ENCODE measurements at places on chromosomes 11 and 22.

GRCh38 chr22:22219140-22219996 lies 25.2 kb upstream of the VPREB1 start:
- H3K27me3 ChIP-seq, result no peaks in the 10 kb centered on the region
- DNase-seq, result no peak
- no peaks in the 10 kb centered on the region for H3K4me1 ChIP-seq
- no peaks in the 10 kb centered on the region for H3K36me3 ChIP-seq
- H3K27ac ChIP-seq, result no peak overlapping the region

DNA sequence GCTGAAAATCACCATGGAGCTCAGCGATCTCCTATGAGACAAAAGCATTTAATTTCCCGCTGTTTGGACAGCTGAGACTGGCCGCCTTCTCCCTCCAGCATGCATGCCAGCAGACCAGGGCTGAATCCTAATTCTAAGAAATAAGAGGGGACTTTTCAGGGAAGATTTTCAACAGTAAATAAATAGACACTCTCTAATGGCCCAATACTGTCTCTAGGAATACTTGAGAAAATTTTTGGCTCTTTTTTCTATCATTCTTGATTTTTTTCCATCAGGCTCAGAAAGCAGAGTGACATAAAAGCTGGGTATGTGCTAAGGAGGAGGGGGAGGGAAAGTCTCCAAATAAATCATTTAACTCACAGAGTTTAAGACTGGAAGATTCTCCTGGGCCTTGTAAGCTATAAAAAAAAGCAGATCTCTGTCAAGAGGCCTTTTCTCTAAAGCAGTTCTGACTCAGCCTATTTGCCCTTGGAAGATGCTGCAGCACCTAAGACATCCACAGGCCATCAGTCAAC lies 17.6 kb upstream of the SPON1 start:
- H3K27me3 ChIP-seq, result no peaks in the 10 kb centered on the region
- H3K27ac ChIP-seq, result no peak overlapping the region
- DNase-seq, result no peak
- H3K36me3 ChIP-seq, result no peaks in the 10 kb centered on the region
- H3K4me3 ChIP-seq, result no peak overlapping the region

GRCh38 chr22:38973289-38974169 lies 8.6 kb upstream of the APOBEC3B start:
- no peak overlapping the region for H3K27ac ChIP-seq
- no peaks in the 10 kb centered on the region for H3K27me3 ChIP-seq
- no peaks in the 10 kb centered on the region for H3K4me1 ChIP-seq

GRCh38 chr11:91872243-91872642 lies 352.4 kb upstream of the FAT3 start:
- DNase-seq, result no peak
- H3K36me3 ChIP-seq, result no peaks in the 10 kb centered on the region
- no peak overlapping the region for H3K4me3 ChIP-seq

DNA sequence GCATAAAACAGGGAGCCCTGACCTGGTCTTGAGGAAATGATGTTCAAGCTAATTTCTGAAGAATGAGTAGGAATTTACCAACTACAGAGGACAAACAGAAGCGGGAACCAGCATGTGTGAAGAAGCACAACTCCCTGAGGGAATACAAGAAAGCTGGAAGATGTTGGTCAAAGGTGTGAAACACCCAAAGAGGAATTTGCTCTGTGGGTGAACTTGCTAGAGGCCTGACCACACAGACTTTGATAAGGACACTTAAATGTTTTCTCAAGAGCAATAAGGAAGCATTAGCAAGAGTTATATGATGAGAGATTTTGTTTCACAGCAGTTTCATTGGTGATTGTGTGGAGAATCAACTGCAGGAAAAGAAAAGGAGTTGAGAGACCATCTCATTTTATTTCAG lies 17.6 kb downstream of the SLC5A12 start:
- H3K4me3 ChIP-seq, result no peak overlapping the region
- H3K4me1 ChIP-seq, result no peaks in the 10 kb centered on the region
- H3K27ac ChIP-seq, result no peak overlapping the region
- H3K27me3 ChIP-seq, result no peaks in the 10 kb centered on the region
- no peaks in the 10 kb centered on the region for H3K36me3 ChIP-seq
- DNase-seq, result no peak

DNA sequence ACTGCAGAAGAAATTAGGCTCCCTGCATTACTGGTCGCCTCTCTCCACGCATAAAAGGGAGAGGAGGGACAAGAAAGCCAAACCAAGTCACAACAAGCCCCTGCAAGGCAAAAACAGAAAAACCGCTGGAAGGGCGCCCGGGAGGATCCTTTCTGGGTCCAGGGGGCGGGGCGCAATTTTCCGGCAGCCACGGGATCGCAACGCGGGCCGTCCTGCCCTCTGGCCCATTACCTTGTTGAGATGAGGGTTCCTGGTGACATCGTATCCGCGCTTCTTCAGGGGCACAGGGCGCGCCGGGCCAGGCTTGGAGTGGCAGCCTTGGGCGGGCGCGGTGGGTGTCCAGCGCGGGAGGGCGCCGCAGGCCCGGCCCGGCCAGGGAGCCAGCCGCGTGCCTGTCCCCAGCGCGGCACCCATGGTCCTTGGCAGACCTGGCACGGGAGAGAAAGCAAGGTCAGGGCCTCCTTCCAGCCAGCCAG lies 847 bp downstream of the ME3 start:
- no peaks in the 10 kb centered on the region for H3K36me3 ChIP-seq
- DNase-seq, result no peak
- H3K4me3 ChIP-seq, result peak overlapping the region; percentile 34
- peak overlapping the region; percentile 15 for H3K27ac ChIP-seq
- H3K4me1 ChIP-seq, result peaks cover 9% of the 10 kb centered on the region

DNA sequence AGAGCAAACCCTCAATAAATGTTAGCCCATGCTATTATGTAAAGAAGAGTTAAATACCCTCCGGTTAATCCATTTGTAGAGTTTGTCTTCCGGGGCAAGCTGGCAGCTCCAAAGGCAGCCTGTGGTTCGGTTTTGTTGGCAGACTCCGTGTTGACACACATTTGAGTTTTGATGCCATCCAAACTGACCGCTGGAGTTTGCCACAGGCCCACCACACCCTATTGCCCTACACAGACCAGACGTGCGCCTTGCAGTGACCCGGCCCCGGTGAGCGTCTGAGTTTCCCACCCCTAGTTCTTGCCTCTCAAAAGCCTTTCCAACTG lies 25.1 kb downstream of the ELFN2 start:
- H3K4me1 ChIP-seq, result no peaks in the 10 kb centered on the region
- no peaks in the 10 kb centered on the region for H3K36me3 ChIP-seq
- H3K27me3 ChIP-seq, result no peaks in the 10 kb centered on the region

DNA sequence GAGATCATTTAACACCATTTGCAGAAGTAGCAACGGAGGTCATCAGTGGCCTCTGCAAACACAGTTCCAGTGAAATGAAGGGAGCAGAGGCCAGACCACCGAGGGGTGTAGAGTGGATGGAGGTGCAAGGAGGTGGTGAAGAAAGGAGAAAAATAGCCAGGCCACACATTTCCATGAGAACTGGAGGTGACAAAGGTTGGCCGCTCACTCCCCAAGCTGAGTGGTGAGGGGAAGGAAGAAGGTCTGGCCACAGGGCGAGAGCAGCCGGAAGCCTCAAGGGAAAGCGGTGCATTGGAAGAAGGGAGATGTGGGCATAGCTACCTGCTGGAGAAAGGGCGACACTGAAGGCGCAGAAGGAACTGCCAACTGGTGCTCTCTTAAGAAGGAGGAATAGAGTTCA lies 20.1 kb upstream of the TMPRSS4 start:
- DNase-seq, result no peak
- H3K27me3 ChIP-seq, result no peaks in the 10 kb centered on the region

DNA sequence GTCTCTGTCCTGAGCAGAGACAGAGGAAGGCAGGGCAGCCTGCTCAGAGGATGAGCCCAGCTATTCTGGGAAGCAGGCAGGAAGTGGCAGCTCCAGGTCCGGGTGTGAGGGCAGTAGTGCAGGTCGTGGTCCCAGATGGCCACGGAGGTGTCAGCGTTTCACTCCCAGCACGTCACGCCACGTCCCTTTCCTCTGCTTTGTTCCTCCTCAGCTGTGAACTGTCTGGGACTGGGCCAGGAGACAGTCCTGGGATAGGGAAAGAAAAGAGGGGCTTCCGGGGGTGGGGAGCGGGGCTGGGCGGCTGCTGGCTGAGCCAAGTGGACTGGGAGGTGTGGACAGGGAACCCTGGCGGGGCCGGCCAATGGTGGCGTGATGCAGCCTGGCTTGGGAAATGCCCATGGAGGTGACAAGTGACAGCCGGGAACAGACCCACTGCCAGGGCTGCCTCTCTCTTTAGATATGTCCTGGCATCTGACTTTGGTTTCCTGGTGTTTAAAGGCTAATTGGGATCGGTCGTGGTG lies 64.7 kb downstream of the KCNQ1 start:
- no peak for DNase-seq
- H3K4me1 ChIP-seq, result no peaks in the 10 kb centered on the region
- H3K4me3 ChIP-seq, result no peak overlapping the region
- no peaks in the 10 kb centered on the region for H3K36me3 ChIP-seq
- H3K27me3 ChIP-seq, result peaks cover 4% of the 10 kb centered on the region
- no peak overlapping the region for H3K27ac ChIP-seq

GRCh38 chr11:130448416-130449309 lies at the start of gene ADAMTS15:
ADAMTS15 (plus strand) TSS chr11:130448645; CDS start chr11:130448974, 329 bp downstream.
- peak; percentile 84 for DNase-seq
- H3K27me3 ChIP-seq, result peaks cover 4% of the 10 kb centered on the region
- H3K36me3 ChIP-seq, result no peaks in the 10 kb centered on the region

- H3K27ac ChIP-seq, result no peak overlapping the region
- no peaks in the 10 kb centered on the region for H3K27me3 ChIP-seq
- H3K36me3 ChIP-seq, result peaks cover 10% of the 10 kb centered on the region
- H3K4me3 ChIP-seq, result no peak overlapping the region
- peaks cover 6% of the 10 kb centered on the region for H3K4me1 ChIP-seq
Observed at GRCh38 chr11:72824811-72825505, 10.7 kb downstream of the ATG16L2 start.

DNA sequence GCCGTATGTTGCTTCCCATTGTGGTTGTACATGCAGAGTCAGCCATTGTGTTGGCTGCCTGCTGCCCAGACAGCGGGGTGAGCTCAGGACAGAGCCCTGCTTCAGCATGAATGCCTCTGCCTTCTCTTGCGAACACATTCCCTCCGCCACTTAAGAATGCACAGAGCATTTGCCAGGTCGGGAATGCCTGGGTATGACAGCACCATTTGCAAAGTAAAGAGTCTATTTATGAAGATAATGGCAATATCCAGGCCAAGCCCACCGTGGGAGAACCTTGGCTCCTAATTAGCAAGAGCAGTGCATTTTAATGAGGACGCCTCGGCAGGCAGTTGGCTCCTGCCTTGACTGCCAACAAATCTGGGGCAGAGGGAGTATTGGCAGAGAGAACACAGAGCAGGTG lies 62.5 kb upstream of the SORL1 start:
- H3K4me3 ChIP-seq, result no peak overlapping the region
- DNase-seq, result no peak
- H3K27ac ChIP-seq, result no peak overlapping the region
- H3K27me3 ChIP-seq, result no peaks in the 10 kb centered on the region
- peaks cover 7% of the 10 kb centered on the region for H3K4me1 ChIP-seq

DNA sequence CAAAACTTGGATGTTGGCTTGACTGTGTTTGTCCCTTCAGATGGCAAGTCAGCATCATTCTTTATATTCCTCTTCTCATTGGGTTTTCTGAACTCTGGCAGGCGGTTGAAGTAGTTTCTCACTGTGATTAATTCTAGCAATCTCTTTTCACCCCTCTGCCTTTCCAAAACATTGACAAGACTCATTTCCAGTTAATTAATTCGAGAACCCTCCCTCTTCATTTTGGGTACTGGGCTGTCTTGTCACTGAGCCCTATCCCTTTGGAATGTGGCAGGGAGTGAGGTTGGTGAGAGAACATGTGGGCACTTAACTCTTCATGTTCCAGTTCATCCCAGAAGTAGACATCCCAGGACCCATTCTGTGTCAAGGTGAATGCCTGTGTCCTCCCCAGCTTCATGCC lies 133.0 kb downstream of the WNT7B start:
- no peaks in the 10 kb centered on the region for H3K27me3 ChIP-seq
- no peak overlapping the region for H3K27ac ChIP-seq
- H3K36me3 ChIP-seq, result peaks cover 53% of the 10 kb centered on the region
- H3K4me3 ChIP-seq, result no peak overlapping the region

DNA sequence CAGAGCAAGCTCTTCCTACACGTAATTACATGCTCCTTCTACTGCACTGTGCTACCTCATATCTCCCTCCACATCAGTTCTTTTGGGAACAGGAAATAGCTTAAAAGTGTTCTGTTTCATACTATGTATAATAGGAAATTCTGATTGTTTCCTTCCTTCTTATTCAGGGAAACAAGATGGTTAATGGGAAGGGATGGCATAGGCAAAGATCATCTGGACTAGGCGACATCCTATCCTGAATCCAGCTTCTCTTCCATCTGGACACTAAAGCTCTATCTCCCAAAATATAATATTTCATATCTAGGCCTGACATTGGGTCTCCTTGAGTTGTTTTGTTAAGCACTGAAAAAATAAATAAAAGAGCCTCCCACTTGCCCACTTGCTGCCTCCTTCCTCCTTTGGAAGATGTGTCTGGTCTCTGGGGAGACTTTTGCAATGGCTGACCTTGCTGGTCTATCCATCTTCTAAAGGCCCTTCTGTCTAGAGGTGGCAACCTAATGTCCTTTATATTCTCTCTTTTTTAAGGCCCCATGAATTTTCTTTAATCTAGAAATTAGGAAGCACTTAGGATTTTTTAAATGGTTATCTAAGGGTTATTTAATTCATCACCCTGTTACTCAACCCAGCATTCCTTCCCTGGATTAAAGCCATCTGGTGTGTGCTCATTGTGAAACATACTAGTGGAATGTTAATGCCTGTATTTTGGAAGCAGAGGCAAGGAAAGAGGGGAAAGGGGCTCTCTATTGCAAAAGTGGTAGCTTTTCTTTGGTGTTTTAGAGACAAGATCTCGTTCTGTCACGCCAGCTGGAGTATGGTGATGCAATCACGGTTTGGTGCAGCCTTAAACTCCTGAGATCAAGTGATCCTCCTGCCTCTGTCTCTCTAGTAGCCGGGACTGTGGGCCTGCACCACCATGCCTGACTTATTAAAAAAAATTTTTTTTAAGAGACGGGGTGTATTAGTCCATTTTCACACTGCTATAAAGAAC lies 20.6 kb downstream of the CLMP start:
- no peaks in the 10 kb centered on the region for H3K27me3 ChIP-seq
- H3K4me1 ChIP-seq, result peaks cover 31% of the 10 kb centered on the region
- DNase-seq, result no peak
- H3K4me3 ChIP-seq, result no peak overlapping the region
- H3K27ac ChIP-seq, result peak overlapping the region; percentile 93

DNA sequence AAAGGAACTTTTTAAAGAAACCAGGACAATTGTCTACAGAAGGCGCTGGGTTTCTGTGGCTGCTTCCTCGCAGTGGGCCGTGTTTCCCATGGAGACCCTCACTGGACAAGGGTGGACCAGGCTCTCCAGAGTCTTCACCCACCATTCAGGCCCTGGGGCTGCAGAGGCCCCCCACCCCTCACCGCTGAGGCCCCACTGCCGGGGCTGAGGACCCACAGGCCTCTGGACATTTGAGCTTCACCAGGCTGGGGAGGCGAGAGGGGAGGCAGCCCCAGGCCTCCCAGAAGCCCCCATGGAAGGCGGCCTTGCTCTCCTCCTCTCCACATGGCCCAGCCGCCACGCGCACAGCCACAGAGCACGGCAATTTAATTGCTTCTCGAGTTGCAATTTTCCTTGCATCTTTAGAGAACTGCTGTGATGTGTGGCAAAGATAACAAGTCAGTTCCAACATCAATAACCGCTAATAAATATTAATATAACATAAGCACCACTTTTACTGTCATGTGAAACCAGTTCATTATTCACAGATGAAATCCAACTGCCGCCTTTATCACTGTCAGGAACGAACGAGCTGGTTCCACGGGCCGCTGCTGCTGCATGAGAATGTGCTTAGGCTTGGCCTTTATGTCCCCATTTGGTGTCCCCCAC lies 81.0 kb downstream of the PHF21B start:
- H3K27ac ChIP-seq, result no peak overlapping the region
- no peaks in the 10 kb centered on the region for H3K36me3 ChIP-seq
- H3K4me3 ChIP-seq, result no peak overlapping the region
- peak; percentile 35 for DNase-seq
- H3K4me1 ChIP-seq, result no peaks in the 10 kb centered on the region
- H3K27me3 ChIP-seq, result peaks cover 2% of the 10 kb centered on the region
